PC-9 (cell line): ENCODE measurements at places on chromosomes 11 and 22. TPM values are rescaled to one million over a fixed set of nuclear protein-coding genes. Genes with fewer than 3 reads are reported as not detected.

Gene ART5
- not detected in 2 replicates for total RNA-seq

GRCh38 chr11:17948296-17948695 lies 64.6 kb downstream of the SERGEF start:
- H3K4me1 ChIP-seq, result no peaks in the 10 kb centered on the region
- no peaks in the 10 kb centered on the region for H3K36me3 ChIP-seq
- H3K27ac ChIP-seq, result no peak overlapping the region
- H3K27me3 ChIP-seq, result no peaks in the 10 kb centered on the region
- no peak for DNase-seq

DNA sequence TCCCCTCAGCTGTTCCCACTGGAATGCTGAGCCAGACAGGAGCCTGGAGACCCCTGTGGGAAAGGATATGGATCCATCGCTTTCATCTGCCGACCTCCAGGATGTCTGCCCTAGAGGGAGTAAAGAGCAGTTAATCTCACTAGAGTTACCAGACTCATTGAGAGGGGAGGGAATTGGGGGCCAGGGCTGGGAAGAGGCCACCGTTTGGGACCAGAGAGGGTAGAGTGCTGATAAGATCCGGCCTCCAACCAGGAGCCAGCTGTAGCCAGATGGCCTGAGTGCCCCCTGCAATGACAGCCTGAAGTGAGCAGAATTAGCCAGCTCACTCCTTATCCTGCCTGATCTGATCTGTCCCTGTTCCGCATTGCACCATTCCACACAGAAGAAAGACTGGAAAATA lies 3.7 kb upstream of the APLNR start:
- no peaks in the 10 kb centered on the region for H3K36me3 ChIP-seq
- no peak overlapping the region for H3K27ac ChIP-seq
- peaks cover 8% of the 10 kb centered on the region; the same call in 1 of the 2 replicates for H3K27me3 ChIP-seq
- H3K4me1 ChIP-seq, result no peaks in the 10 kb centered on the region
- no peak overlapping the region for H3K4me3 ChIP-seq

DNA sequence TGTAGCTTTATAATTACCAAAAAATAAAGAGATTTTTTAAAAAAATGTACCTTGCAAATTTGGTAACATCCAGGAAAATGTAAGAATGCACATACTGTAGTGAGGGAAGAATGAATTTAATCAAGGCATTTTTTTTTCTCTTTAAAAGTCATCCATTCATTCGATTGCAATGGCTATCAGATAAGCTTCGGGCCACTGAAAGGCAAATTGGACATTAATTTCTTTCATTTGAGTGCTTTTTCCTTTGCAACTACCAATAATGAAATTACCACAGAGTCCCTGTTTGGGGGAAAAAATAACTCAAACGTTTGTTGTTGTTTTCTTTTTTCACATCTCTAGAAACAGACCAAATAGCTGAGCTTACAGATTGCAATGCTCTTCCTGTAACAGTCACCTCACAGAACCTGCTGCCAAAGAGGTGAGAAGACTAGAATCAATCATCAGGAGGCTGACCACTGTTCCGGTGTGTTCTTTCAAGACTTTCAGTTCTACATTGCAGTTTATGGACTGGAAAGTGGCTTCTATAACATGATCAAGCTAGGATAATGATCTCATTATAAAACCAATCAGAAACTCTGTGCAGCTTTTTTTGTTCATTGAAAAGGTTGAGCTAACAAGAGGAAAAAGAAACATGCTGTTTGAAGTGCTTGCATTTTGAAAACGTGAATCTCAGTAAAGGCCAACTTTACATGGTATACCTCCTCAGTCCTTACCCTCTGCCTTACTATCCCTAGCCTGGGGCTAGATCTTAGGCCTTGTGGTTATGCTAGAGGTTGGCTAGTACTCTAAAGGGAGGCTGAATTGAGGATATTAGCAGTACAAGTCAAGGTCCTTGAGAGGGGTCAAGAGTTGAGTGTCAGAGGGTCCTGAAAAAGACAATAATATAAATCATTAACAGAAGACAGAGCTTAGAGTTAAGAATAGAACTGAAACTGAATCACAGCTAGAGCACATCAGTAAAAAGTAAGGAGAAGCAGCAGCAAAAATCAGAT lies 1276.1 kb downstream of the LRRC4C start:
- H3K27me3 ChIP-seq, result no peaks in the 10 kb centered on the region
- no peak for DNase-seq
- H3K27ac ChIP-seq, result no peak overlapping the region
- no peaks in the 10 kb centered on the region for H3K36me3 ChIP-seq
- no peak overlapping the region for H3K4me3 ChIP-seq
- no peaks in the 10 kb centered on the region for H3K4me1 ChIP-seq

DNA sequence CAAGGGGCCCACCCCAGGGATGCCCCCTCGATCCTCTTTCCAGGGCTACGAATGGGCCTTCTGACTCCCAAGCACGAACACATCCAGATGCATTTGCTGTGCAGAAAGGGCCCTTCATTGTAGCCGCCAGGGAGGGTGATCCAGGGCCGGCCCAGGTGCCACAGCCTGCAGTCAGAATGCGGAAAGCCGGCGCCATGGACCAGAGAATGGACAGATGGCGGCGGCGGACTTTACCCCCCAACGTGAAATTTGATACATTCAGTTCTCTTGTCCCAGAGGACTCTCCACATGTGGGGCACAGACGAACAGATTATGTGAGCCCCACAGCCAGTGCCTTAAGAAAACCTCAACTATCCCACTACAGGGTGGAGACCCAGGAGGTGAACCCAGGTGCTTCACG lies 87.2 kb downstream of the KIAA1671 start:
- no peak overlapping the region for H3K27ac ChIP-seq
- no peaks in the 10 kb centered on the region for H3K27me3 ChIP-seq
- H3K4me1 ChIP-seq, result no peaks in the 10 kb centered on the region
- H3K4me3 ChIP-seq, result no peak overlapping the region

Gene OR51E2
- not detected in 2 replicates for total RNA-seq

Gene MS4A3
- not detected in 2 replicates for total RNA-seq

Gene OR6T1
- not detected in 2 replicates for total RNA-seq

Gene TBCEL
- 10.1 and 11.6 TPM in 2 replicates for total RNA-seq

DNA sequence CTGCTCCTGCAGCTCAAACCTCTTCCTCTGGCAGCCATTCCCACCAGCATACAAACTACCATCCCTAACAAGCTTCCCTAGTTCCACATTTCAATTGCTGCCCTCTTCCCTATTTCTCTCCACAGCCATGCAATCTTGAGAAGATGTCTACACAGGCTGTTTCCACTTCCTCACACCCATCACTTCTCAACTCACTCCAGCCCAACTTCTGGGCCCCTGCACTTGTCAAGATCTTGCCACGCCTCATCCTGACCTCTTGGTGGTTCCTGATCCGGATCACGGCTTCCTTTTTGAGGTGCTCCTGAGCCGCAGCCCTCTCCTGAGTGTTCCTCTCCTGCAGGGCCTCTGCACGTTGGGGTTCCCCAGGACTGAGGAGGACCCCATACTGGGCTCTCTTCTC lies 22.6 kb downstream of the RPL27A start:
- H3K36me3 ChIP-seq, result no peaks in the 10 kb centered on the region
- DNase-seq, result no peak
- no peak overlapping the region for H3K4me3 ChIP-seq
- no peaks in the 10 kb centered on the region for H3K4me1 ChIP-seq
- no peaks in the 10 kb centered on the region for H3K27me3 ChIP-seq
- no peak overlapping the region for H3K27ac ChIP-seq

DNA sequence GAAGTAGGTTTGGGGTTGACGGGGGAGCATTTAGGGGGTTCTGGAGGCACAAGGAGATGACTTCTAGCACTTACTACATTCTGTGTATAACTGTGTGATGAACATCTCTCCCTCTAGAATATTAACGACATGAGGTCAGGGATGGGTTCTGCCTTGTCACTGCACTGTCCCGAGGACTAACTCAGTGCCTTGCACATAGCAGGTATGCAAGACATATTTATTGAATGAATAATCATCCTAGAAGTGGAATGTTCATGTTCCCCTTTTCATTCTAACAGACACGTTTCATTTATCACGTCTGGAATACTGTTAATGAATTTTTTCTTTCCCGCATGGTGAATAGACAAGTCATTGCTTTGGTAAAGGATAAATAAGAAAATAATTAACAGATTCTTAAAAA lies 12.6 kb downstream of the SYT13 start:
- no peaks in the 10 kb centered on the region for H3K4me1 ChIP-seq
- H3K4me3 ChIP-seq, result no peak overlapping the region
- H3K36me3 ChIP-seq, result no peaks in the 10 kb centered on the region
- no peak for DNase-seq
- H3K27me3 ChIP-seq, result peaks cover 49% of the 10 kb centered on the region

Gene HBG2
- 0.63 TPM in 1 of 2 replicates, not detected in the other for total RNA-seq

GRCh38 chr11:128867277-128867676 lies at the start of gene KCNJ1:
Gene KCNJ1, minus strand, starts transcription at chr11:128867296. Its CDS starts 27,053 bp downstream, at chr11:128840243.
- H3K27ac ChIP-seq, result no peak within 1 kb of the TSS
- DNase-seq, result no peak
- H3K36me3 ChIP-seq, result no peaks in the 10 kb centered on the region
- no peak within 1 kb of the TSS for H3K4me3 ChIP-seq
- H3K4me1 ChIP-seq, result no peaks in the 10 kb centered on the region

GRCh38 chr11:4455419-4455818 lies 6.3 kb downstream of the OR52K2 start:
- H3K27ac ChIP-seq, result no peak overlapping the region
- no peaks in the 10 kb centered on the region for H3K4me1 ChIP-seq
- no peaks in the 10 kb centered on the region for H3K27me3 ChIP-seq
- H3K4me3 ChIP-seq, result no peak overlapping the region
- H3K36me3 ChIP-seq, result no peaks in the 10 kb centered on the region

Gene MICAL2
- total RNA-seq, result 30.5 and 32.4 TPM in 2 replicates

Gene CCDC116
- 0.33 and 0.63 TPM in 2 replicates for total RNA-seq

DNA sequence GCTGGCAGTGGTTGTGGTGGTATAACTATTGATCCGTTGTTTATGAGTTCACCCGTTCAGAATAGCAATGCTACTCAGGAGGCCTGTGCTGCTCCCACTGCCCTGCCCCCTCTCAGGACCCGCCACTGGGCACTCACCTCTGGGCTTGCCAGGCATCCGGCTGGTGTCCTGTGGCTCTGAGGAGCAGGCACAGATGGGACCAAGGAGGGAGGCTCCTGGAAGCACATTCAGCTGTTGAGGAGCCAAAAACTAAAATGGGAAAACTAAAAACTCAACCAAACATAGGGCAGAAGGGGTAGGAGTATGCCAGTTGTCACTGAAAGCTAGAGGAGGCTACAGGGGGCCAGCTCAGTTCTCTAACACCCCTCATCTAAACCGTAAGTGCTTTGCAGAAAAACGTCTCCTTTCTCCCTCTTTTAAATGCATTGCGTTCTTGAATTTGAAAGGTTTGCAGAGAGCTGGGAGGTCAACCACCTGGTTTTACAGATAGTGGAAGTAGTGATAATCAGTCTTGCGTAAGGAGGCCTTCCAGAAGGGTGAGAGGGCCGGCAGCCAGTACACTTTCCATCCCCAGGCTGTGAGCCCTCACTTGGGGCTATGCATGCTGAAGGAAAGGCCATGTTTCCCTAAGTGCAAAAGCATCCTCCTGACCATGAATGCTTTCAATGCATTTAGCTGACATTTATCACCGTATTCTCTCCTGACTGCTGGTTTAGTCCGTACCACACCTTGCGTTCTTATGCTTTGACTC lies 547.4 kb downstream of the NTM start:
- no peak for DNase-seq
- peaks cover 13% of the 10 kb centered on the region for H3K27me3 ChIP-seq
- no peak overlapping the region for H3K27ac ChIP-seq
- no peak overlapping the region for H3K4me3 ChIP-seq
- no peaks in the 10 kb centered on the region for H3K36me3 ChIP-seq

DNA sequence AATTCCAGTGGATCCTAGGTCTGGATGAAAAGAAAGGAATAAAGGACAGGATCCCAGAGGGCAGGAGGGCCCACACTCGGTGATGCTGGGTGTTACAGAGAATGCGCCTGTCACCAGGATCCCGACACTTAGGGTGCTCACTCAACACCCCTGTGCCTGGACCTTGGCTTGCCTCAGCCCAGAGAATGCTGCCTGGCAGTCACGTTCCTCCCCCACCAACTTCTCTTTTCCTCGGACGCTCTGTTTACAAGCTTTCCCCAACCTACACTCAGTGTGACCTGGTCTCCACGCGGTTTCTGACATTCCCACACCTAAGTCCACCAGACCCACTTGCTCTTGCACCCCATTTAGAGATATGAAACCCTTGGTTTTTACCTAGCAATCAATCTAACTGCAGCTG lies 38.0 kb upstream of the ETS1 start:
- no peaks in the 10 kb centered on the region for H3K27me3 ChIP-seq
- peaks cover 23% of the 10 kb centered on the region for H3K4me1 ChIP-seq
- H3K27ac ChIP-seq, result no peak overlapping the region
- no peak for DNase-seq
- no peak overlapping the region for H3K4me3 ChIP-seq

Gene KRTAP5-10
- not detected in 2 replicates for total RNA-seq

- no peak overlapping the region for H3K27ac ChIP-seq
- no peak overlapping the region for H3K4me3 ChIP-seq
- H3K27me3 ChIP-seq, result peaks cover 52% of the 10 kb centered on the region
- no peak for DNase-seq
- no peaks in the 10 kb centered on the region for H3K4me1 ChIP-seq
- H3K36me3 ChIP-seq, result no peaks in the 10 kb centered on the region
These were observed 73.5 kb downstream of the KCNQ1 start for GRCh38 chr11:2518111-2518982.

GRCh38 chr22:41301085-41302020 lies at the start of gene ZC3H7B:
Gene ZC3H7B, plus strand, starts transcription at chr22:41301525. Its CDS starts 19,136 bp downstream, at chr22:41320661.
- peak; percentile 77 for DNase-seq
- H3K27me3 ChIP-seq, result no peaks in the 10 kb centered on the region
- peaks cover 37% of the 10 kb centered on the region for H3K4me1 ChIP-seq

DNA sequence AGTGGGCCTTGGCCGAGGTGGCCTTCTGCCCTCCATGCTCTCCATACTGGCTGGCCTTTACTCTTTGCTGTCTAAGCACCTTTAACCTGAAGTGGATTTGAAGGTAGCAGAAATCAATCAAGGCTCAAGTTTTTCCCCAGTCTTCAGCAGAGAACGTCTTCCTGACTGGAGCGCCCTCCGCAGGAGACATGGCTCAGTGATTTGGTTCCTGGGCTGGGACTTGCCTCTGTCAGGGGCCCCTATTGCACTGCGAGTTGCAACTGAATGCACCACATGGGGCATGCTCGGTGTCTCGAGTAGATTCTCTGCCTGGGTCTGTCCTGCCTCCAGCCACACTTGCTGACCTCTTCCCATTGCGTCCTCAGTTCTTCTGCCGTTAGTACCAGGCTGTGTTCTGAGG lies 79.6 kb downstream of the BMAL1 start:
- H3K27ac ChIP-seq, result no peak overlapping the region
- H3K27me3 ChIP-seq, result no peaks in the 10 kb centered on the region
- H3K4me3 ChIP-seq, result no peak overlapping the region
- H3K4me1 ChIP-seq, result no peaks in the 10 kb centered on the region
- H3K36me3 ChIP-seq, result no peaks in the 10 kb centered on the region

- no peaks in the 10 kb centered on the region for H3K27me3 ChIP-seq
- no peak overlapping the region for H3K27ac ChIP-seq
- no peak overlapping the region for H3K4me3 ChIP-seq
- H3K4me1 ChIP-seq, result no peaks in the 10 kb centered on the region
- DNase-seq, result no peak
These were observed 508.4 kb upstream of the LUZP2 start for GRCh38 chr11:23988381-23989006.

Gene NXPE2
- total RNA-seq, result not detected in 2 replicates

GRCh38 chr11:62547691-62548281 lies 1.2 kb upstream of the AHNAK start:
- H3K27me3 ChIP-seq, result no peaks in the 10 kb centered on the region
- H3K36me3 ChIP-seq, result no peaks in the 10 kb centered on the region
- H3K4me3 ChIP-seq, result no peak overlapping the region
- H3K27ac ChIP-seq, result peak overlapping the region; percentile 72
